Stimulated activated CD4-positive, alpha-beta T cell treated with anti-CD3 and anti-CD28 coated beads, Interleukin-4, amount 100 ng/mL, for 1 hour (primary cell): ENCODE measurements at places on chromosomes 6 and 20.
A peak's percentile ranks its signal among the peaks of the same experiment; 100 is the strongest.

DNA sequence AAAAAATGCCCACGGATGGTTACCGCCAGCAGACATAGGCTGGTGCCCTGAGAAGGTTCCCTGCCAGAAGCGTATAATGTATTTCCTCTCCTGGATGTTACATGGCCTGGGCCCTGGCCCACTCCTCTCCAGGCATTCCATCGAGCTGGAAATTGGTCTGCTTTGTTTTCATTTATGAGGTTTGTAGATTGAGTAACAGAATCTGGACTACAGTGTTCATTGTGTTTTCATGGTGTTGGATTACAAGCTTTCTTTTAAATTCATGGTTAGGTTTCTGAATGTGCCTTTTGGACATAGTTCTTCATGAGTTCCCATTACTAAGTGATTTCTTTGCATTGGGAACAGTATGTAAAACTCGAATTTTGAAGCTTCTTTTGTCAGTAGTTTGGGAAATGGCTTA, 6.4 kb downstream of the TIAM2 start:
- DNase-seq: no peak

GRCh38 chr6:37239950-37240713, 17.4 kb upstream of the TBC1D22B start:
- DNase-seq: peak; percentile 77

DNA sequence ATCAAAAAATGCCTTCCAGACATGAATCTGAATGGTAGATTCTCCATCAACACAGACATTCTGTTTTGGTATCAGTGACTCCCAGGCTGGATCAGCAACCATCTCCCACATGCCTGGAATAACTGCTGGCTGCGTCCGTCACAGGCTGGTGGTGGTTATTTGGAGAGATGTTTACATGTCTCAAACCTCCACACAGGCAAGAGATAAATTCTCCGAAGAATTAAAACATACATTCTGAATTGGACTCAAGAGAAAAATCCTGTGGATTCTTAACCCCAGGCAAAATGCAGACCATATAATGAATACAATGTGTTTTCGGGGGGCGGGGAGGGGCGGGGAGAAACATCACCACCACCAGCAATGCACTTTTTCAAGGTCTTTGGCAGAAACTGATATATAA, 108.2 kb downstream of the THBS2 start:
- no peak for DNase-seq

GRCh38 chr6:167119670-167120582, 3.0 kb upstream of the CCR6 start:
- peak; percentile 15 for DNase-seq

- no peak for DNase-seq
Observed at GRCh38 chr20:56806952-56807517, 177.9 kb downstream of the TFAP2C start.

GRCh38 chr6:169816054-169816453, 64.6 kb downstream of the ERMARD start:
- no peak for DNase-seq

- DNase-seq: no peak
Observed at GRCh38 chr6:115270953-115271352, 789.7 kb downstream of the FRK start.

- no peak for DNase-seq
Observed at GRCh38 chr6:166489301-166490155, 97.0 kb downstream of the RAMACL start.

DNA sequence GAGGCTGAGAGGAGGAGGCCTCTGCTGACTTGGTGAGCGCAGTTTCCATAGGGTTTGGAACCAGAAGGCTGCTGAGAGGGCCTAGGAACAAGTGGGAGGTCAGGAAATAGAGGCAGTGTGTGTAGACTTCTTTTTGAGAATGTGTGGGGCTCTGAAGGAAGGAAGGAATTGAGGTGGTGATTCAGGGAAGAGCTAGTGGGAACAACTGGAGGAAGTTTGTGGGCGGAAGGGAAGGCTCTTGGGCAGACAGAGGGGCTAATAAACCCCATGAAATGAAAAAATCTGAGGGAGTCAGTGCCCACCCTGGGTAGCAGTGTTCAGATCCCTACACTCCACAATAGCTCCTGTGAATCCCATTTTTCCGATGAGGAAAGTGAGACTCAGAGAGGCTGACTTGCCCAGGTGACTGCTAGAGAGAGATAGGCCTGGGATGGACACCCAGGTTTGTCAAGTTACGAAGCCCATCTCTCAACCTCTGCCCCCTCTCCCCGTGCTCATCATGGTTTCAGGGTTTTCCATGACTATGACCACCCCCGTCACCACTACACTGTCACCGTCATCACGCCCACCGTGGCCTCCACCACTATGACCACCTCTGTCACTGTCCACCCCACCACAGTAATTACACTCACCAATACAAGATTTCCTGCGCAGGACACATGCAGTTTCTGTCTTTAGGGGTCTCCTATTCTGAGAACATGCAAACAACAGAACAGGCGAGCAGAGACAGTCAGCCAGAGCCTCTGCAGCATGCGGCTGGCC, 106.4 kb downstream of the MRPL14 start:
- no peak for DNase-seq

DNA sequence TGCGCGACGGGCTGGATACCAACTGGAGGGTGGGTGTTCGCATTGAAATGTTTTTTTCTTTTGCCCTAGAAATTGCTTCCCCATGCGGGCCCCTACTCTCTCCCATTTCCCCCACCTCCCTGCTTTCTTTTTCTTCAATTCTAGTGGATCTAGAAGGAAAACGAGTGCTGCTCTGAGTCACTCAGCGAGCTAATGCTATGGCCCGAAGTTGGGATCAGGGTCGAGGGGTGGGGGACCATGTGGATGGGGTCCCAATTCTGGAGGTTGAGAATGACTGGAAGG, 71.5 kb downstream of the SOX4 start:
- DNase-seq: no peak

DNA sequence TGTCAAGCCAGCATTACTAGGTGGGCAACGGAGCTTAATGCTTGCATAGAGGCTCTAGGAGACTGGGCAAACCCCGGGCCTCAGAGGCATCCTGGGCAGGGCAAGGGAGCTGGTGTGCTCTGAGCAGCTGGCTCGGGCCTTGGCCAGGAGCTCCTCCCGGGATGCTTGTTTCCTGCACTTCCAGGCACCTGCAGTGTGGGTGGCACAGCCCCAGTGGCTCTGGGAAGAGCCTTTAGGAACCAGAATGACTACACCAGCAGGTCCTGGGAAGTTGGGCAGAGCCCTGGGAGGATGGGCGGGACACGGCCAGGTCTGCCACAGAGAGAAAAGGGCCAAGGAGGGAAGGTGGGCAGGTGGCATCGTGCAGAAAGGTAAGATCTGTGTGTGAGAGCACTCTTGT, 80.4 kb upstream of the CD93 start:
- DNase-seq: no peak

- no peak for DNase-seq
Observed at GRCh38 chr6:94683409-94683808, 893.9 kb upstream of the MANEA start.

DNA sequence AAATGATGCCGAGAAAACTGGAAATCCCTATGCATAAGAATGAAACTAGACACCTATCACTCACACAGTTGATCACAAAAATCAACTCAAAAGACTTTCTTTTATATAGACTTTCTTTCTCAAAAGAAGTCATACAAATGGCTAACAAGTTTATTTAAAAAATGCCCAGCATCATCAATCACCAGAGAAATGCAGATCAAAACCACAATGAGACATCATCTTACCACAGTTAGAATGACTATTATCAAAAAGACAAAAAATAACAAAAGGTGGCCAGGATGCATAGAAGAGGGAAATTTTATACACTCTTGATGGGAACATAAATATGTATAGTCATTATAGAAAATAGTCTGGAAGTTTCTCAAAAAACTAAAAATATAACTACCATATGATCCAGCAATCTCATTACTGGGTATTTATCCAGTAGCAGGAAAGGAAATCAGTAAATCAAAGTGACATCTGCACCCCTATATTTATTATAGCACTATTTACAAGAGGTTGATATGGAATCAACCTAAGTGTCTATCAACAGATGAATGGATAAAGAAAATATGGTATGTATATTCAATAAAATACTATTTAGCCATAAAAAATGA, 3.4 kb upstream of the RNF217 start:
- DNase-seq: no peak

DNA sequence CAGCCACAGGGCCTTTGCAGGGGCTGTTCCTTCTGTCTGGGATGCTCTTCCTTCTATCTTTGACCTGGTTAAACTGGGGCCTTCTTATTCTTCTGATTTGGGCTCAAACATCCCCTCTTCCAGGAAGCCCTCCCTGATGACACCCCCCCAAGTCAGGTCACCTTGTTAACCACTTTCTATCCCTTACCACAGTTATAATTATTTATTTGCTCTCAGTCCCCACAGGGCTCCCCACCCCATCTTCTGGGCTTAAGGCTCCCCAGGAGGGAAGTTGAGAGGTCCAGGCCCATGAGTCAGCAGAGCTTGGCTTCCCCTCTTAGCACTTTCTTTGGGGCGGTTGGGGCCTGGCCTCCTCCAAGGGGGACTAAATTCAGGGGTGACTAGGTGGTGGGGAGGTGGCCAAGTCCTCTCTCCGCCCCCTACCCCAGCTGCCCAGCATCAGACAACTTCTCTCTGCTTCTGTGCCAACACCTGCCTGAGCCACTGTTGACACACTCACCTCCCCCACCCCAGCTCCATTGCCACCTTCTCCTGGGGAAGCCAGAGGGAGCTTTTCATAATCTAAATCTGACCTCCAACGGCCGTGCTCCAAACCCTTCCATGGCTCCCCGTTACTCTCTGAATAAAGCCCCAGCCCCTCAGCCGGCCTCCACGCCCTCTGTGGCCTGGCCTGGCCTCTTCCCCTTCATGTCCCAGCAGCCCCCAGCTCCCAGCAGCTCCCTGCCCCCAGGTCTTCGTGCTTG, 70.0 kb downstream of the CEBPB start:
- DNase-seq: no peak

DNA sequence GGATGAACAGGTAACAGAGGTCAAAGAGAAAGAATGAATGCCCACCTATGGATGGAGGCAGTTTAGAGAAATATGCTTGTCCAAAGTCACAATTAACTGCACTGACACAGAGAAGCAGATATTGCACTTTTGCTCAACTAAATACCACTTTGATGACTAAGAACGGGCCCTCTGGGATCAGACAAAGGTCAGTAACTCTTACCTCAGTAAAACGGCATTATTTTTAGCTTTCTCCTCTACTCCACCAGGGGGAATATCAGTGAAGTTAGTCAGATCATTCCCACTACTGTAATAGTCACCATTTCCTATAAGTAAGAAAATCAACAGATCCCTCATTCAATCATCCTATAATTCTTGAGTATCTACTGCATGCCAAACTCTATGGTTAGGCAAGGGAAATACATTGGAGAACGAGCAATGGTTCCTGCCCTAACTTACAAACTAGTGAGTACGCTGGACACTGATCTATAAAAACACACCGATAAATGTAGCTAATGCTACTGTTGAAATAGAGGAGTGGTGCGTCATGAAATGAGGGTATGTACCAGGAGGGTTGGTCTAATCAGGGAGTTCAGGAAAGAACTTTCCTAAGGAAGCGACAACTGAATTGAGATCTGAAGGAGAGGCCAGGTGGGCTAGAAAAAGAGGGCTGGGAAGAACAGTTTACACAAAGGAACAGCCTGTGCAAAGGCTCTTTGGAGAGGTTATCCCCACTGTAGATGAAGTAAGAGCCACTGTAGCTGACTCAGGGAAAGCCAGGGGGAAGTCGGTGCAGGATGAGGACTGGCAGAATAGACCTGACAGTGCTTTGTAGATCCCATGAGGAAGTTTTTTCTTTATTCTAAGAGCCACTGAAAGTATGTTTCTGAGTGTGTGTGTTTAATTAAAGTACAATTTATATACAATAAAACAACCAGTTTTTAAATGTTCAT, 9.2 kb downstream of the ECI2 start:
- DNase-seq: no peak

GRCh38 chr6:148649454-148649963, 97.3 kb upstream of the UST start:
- no peak for DNase-seq

DNA sequence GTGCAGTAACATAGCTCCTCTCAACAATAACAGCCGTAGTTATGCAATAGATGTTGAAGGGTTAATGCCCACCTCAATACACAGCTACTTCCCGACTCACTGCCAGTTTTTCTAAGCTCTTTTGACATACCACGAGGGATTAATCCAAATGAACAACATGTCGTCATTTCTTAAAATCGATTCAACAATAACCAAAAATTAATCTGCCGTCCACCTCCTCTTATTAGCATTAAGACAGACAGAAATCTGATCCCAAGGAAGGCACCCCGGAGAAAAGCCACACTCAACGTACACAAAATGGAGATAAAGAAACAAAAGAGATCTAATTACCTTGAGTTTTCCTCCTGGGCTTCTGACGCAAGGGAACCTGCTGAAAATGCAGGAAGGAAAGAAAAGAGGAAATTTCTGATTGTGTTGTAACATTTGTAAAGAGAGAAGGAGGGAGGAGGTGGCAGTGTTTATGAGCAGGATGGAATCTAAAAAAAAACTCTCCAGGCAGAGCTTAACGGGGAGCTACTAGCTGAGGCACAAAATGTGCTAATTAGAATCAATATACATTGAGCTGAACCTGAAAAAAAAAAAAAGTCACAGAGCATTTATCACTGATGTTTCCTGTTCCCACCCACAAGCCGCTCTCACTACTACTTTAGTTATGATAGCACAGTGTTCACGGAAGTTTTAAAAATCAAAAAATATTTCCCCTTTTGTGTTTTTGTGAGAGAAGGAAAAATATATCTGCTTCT, 109.3 kb downstream of the IPCEF1 start:
- no peak for DNase-seq

DNA sequence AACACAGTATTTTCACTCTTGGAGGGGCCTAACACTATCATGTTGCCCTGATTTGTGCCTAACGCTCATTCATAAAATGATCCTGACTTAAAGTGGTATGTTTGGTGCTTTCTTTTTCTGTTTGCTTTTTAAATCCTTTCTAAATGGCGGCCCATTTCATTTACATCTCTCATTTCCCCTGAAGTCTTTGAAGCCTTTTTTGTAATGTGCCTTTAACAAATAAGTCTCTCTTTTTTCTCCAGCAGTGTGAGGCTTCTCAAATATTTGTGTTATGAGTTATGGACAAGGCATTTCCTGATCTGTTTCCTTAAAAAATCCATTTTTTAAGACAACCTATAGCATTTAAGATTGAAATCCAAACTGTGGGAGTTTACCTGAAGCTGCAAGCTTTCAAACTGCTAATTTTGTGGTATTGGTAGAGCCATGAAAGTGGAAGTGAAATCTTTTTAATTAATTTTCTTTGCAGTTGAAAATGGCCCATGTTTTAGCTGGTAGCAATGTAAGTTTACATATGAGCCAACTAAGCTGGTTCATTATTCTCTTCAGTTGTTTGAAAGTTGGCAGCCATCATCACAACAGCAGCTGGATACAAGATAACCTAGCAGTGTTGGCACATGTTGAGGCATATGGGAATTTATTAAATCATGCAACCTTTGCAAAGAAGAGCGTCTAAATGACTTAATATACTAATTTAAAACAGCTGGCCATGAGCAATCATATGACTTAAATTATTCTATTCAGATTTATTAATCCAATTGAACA, 469.7 kb downstream of the CDKAL1 start:
- no peak for DNase-seq
